Melanocyte of skin (primary cell): ENCODE measurements at places on chromosomes 12 and 14. TPM values are rescaled to one million over a fixed set of nuclear protein-coding genes. Genes with fewer than 3 reads are reported as not detected.

The NPAS3 gene
- total RNA-seq = 1.1 and 1.7 TPM in 2 replicates

The CD163 gene
- total RNA-seq = not detected in 2 replicates

The PLEKHD1 gene
- total RNA-seq = under 0.01 and 0.34 TPM in 2 replicates

The BRI3BP gene
- total RNA-seq = 18.6 and 22.1 TPM in 2 replicates

The KIF21A gene
- 11.7 and 16.4 TPM in 2 replicates for total RNA-seq

The EXOC3L4 gene
- not detected in 2 replicates for total RNA-seq

The RILPL2 gene
- total RNA-seq = 1.0 and 2.5 TPM in 2 replicates

The KRT76 gene
- not detected in 2 replicates for total RNA-seq

The RASSF9 gene
- under 0.01 TPM in 1 of 2 replicates, not detected in the other for total RNA-seq

The DTX1 gene
- 0.34 and 0.36 TPM in 2 replicates for total RNA-seq

The KRT71 gene
- total RNA-seq = not detected in 2 replicates

The SOCS2 gene
- 26.5 and 34.5 TPM in 2 replicates for total RNA-seq

The CIDEB gene
- total RNA-seq = 1.7 and 4.8 TPM in 2 replicates

The GPN3 gene
- total RNA-seq = 27.0 and 30.7 TPM in 2 replicates

The KRT7 gene
- 1.00 and 1.5 TPM in 2 replicates for total RNA-seq

The CHST11 gene
- total RNA-seq = 30.9 and 49.6 TPM in 2 replicates

The ASCL4 gene
- total RNA-seq = not detected in 2 replicates

The ABCD2 gene
- total RNA-seq = under 0.01 and 0.34 TPM in 2 replicates

The OR9K2 gene
- not detected in 2 replicates for total RNA-seq
